Coronary artery (tissue), 2 donors: ENCODE measurements at places on chromosomes 4 and X.

GRCh38 chrX:32877592-32877991, 333.8 kb downstream of the DMD start:
- no peak for DNase-seq

- DNase-seq: no peak
These were observed 139.2 kb upstream of the ANK2 start for GRCh38 chr4:112910109-112910736.

DNA sequence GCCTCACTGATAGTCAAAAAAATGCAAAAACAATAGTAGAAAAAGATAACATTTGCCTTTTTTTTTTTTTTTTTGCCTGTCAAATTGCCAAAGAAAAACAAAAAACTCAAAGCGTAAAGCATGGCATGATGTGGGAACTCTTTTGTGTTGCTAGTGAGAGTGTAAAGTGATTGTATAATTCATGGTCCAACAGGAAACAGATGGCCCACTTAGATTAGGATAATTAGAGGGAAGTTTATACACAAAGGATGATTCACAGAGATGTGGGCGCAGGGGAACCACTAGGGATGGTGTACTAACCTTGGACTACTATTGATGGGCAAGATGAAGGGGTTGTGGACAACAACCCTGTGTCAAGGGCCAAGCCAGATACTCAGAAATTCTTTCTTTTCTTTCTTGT, 16.4 kb downstream of the MCUB start:
- no peak for DNase-seq

GRCh38 chr4:40909363-40909876, 159.7 kb downstream of the NSUN7 start:
- DNase-seq: no peak

DNA sequence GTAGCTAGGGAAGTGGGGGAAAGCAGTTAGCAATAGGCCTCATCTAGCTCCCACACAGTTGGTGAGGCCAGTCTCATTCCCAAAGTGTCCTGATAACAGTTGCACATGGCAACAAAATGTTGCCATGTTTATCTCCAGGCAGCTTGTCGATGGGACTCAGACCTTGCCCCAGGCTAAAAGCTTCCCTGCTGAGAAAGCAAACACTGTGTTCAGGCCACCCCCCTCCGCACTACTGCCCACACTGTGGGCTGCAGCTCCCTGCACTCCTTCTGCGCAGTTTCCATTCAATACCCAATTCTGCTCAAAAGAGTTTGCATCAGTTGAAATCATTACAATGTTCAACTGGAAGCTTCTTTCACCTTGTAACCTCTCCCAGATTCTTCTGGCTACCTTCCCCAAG, 287.8 kb upstream of the GK2 start:
- no peak for DNase-seq

GRCh38 chr4:188701952-188702351, 562.7 kb downstream of the TRIML1 start:
- DNase-seq: no peak

- DNase-seq: no peak
These were observed 51.7 kb upstream of the GPM6B start for GRCh38 chrX:13868591-13868990.

- no peak for DNase-seq
These were observed 82.5 kb downstream of the HPRT1 start for GRCh38 chrX:134542485-134542884.

GRCh38 chrX:20595928-20596575, 329.3 kb upstream of the RPS6KA3 start:
- DNase-seq: no peak

DNA sequence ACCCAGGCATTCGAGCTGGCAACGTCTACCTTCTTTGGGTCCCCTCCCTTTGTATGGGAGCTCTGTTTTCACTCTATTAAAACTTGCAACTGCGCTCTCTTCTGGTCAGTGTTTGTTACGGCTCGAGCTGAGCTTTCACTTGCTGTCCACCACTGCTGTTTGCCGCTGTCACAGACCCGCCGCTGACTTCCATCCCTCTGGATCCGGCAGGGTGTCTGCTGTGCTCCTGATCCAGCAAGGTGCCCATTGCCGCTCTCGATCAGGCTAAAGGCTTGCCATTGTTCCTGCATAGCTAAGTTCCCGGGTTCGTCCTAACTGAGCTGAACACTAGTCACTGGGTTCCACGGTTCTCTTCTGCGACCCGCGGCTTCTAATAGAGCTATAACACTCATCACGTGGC, 183.5 kb upstream of the GALNTL6 start:
- DNase-seq: no peak

DNA sequence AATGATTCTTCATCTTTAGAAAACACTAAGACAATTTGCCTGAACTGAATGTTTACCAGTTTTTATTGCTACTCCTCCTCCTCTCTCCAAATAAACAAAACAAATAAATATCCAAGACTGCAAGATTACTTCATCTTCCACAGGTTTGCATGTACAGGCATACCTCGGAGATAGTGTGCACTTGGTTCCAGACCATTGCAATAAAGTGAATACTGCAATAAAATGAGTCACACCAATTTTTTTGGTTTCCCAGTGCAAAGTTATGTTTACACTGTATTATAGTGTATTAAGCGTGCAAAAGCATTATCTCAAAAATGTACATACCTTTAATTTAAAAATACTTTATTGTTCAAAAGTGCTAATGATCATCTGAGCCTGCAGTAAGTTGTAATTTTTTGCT, 53.3 kb downstream of the FBXL5 start:
- no peak for DNase-seq

DNA sequence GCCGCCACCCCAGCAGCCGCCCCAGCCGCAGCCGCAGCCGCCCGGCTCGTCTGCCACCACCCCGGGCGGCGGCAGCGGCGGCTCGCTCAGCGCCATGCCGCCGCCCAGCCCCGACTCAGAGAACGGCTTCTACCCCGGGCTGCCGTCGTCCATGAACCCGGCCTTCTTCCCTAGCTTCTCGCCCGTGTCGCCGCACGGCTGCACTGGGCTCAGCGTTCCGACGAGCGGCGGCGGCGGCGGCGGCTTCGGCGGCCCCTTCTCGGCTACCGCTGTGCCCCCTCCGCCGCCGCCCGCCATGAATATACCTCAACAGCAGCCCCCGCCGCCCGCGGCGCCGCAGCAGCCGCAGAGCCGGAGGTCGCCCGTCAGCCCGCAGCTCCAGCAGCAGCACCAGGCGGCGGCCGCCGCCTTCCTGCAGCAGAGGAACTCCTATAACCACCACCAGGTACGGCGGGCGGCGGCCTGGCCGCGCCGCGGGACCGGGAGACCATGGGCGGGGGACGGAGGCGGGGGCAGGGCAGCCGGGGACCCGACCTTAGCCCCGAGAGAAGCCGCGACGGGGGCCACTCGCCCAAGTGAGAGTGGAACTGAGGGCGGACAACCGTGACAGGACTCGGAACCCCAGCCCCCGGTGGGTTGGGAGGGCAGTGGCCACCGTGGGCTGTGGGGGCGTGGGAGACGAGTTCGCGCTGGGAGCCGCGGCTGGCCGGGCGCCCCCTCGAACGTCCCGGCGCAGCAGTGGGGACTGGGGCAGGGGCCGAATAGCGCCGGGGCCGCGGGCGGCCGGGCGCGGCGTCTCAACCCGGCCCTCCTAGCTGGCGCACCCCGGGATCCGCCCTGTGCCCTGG, 1.8 kb downstream of the CPEB2 start:
- DNase-seq: peak; percentile 75

- DNase-seq: no peak
These were observed 153.3 kb downstream of the SH3KBP1 start for GRCh38 chrX:19734111-19734510.

- no peak for DNase-seq
These were observed 2.1 kb upstream of the STS start for GRCh38 chrX:7145454-7145853.

- no peak for DNase-seq
These were observed 60.2 kb upstream of the VCX3B start for GRCh38 chrX:8404471-8404870.

- DNase-seq: no peak
These were observed 15.6 kb downstream of the MAEA start for GRCh38 chr4:1305261-1305711.

DNA sequence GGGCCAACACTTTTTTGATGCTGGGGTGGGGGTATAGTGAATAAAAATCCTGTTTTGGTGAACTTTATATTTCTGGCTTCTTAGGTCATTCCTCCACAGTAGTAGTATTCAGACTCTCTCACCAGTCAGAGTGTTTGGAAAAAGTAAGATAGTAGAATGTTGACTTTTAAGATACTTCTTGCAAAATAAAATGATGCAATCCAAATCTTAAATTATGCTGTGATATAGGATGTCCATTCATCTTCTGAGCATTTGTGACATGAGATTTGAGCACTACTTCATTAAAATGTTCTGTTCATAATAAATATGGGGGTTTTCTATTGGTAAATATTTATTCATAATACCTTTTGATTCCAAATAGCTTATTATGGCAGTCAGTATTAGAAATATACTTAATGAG, 70.1 kb downstream of the BMP2K start:
- DNase-seq: no peak

DNA sequence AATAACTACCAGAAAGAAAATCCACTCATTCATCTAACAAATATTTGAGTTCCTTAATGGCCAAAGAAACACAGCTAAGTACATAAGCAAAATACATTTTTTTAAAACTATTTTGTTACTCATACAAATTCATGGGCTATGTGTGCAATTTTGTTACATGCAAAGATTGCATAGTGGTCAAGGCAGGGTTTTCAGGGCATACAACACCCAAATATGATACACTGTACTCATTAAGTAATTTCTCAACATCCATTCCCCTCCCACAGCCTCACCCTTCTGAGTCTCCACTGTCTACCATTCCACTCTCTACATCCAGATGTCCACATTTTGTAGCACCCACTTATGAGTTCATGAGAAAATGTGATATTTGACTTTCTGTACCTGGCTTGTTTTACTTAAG, 58.2 kb downstream of the BRWD3 start:
- DNase-seq: no peak

DNA sequence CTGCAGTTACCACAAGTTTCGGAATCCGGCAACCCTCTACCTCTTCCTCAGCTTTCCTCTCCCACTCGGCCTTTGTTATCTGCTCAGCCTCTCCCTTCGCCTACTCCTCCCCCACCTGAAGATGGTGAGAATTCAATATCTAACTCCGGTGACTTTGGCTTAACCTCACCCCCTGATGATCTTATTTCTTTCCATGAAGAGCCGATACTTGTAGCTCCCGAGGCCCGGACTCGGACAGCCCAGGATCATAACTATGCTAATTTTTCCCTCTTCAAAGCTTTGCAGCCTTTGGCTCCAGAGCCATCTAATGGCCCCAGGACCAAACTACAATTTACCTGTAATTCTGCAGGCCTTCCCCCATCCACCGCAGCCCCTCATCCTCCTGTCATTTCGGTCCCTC, 32.0 kb upstream of the MGST2 start:
- no peak for DNase-seq

- DNase-seq: no peak
These were observed 570.8 kb downstream of the PRR32 start for GRCh38 chrX:127390316-127390715.

DNA sequence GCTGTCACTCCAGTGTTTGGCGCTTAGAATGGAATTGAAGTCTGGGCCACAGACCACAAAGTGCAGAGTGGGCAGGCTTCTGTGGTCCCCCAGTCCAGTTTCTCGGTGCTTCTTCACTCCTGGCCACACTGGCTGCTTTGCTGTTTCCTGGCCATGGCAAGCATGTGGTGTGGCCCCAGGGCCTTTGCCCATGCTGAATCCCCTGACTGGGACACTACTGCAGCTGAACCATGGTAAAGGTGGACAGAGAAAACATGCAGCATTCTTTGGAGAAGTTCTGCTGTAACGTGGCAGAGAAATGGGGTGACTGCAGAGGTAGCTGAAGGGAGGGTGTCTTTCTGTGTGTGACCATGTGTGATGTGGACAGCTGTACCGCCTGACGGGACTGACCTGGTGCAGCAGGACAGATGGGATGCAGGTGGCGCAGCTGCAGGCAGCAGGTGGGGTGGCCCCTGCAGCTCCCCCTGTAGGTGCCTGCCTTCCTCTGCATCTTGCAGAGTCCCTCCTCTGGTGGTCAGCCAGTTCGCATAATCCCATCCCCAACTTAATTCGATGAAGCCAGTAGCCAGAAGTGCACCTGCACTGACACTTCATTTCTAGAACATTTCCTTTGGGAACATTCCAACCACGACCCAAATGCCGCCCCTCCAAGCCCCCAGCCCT, 13.2 kb upstream of the S100P start:
- no peak for DNase-seq

DNA sequence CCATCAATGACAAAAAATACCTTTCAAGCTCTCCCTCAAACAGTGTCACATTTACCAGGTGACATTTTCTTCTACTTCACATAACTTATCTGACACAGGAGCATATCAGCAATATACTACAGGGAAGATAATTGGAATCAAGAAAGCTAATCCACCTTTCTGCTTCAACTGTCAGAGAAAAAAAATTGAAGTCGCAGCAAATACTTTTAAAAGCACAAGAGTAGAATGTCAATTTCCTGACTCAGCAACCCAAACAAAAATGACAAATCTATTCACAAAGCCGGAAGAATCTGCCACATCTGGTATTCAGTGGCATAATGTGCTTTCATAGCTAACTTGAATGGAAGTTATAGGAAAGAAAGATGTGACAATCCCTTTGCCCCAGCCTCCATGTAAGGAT, 36.7 kb downstream of the AGA start:
- no peak for DNase-seq

- DNase-seq: no peak
These were observed 8.0 kb downstream of the CETN2 start for GRCh38 chrX:152822383-152823086.

DNA sequence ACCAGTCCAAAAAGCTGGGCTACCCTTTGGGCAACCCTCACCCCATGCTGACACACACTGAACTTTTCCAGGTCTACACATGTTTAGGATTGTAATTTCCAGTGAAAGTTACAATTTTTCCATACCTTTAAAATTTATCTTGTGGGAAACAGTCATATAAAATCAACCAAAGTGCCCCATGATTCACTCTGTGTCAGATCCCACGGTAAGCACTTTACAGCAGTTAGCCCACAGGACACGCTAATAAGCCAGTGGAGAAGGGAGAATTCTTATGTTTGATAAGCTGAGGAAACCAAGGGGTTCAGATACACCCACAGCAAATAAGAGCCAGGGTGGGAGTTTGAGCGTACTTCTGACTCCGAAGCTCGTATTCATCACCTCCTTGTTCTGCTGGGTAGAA, 72.4 kb upstream of the TBL1X start:
- DNase-seq: no peak

DNA sequence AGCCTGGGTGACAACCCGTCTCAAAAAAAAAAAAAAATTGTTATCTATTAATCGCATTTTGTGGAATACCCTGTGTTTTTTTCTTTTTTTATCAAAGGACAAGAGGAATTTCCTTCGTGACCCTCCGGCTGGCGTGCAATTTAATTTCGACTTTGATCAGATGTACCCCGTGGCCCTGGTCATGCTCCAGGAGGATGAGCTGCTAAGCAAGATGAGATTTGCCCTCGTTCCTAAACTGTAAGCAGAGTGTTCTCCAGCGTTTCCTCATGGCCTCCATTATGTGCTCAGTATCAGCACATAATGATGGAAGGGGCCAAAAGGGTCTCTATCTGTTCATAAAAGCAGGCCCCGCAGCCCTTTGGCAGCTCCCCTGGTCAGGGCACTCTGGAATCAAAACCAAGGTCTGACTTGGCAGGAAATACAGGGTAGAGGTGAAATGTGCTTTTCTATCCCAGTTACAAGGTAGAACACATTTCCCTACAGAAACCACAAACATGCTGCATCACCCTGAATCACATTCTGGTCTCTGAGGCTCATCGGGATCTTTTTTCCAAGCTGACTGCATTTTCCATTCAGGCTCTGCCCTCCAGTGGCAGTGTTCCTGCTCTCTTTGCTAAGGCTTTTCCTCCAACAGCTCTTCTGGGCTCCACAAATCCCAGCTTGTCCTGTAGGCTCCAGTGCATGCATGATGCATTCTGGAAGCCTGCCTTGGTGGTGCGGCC, 24.4 kb downstream of the SYAP1 start:
- DNase-seq: no peak
